Hair follicle dermal papilla cell (primary cell): ENCODE measurements at places on chromosomes 5 and 9. TPM values are rescaled to one million over a fixed set of nuclear protein-coding genes. Genes with fewer than 3 reads are reported as not detected.

The TXN gene
- total RNA-seq = 177 and 267 TPM in 2 replicates

The SGCD gene
- total RNA-seq = 75.0 and 81.6 TPM in 2 replicates

The ANKHD1 gene
- 62.4 and 72.9 TPM in 2 replicates for total RNA-seq

The ZFYVE16 gene
- total RNA-seq = 28.1 and 37.0 TPM in 2 replicates

The MGAT4B gene
- 82.0 and 88.6 TPM in 2 replicates for total RNA-seq

The LRRC70 gene
- total RNA-seq = 1.2 and 1.5 TPM in 2 replicates

The LVRN gene
- 1.5 and 2.4 TPM in 2 replicates for total RNA-seq

The SPZ1 gene
- not detected in 2 replicates for total RNA-seq

The AFAP1L1 gene
- 10.1 TPM in 2 replicates for total RNA-seq

The N4BP3 gene
- 0.32 and 0.36 TPM in 2 replicates for total RNA-seq

The ORM2 gene
- total RNA-seq = not detected in 2 replicates

The PCDHGC5 gene
- 4.5 and 4.7 TPM in 2 replicates for total RNA-seq

The FBLL1 gene
- 0.65 and 1.8 TPM in 2 replicates for total RNA-seq

The HTR1A gene
- total RNA-seq = not detected in 2 replicates

The PCDHB4 gene
- 0.49 TPM in 2 replicates for total RNA-seq

The TMEM267 gene
- 17.5 and 19.0 TPM in 2 replicates for total RNA-seq

The DOCK2 gene
- 5.7 and 9.8 TPM in 2 replicates for total RNA-seq

The TMEM252 gene
- not detected in 2 replicates for total RNA-seq

The CSF2 gene
- not detected in 2 replicates for total RNA-seq

The ZFP2 gene
- 1.3 TPM in 2 replicates for total RNA-seq

The IRF1 gene
- 76.4 and 90.7 TPM in 2 replicates for total RNA-seq

The PLAC8L1 gene
- total RNA-seq = not detected in 2 replicates

The GARNL3 gene
- 2.9 and 7.3 TPM in 2 replicates for total RNA-seq

The GABRA1 gene
- not detected in 2 replicates for total RNA-seq

The PTGDS gene
- total RNA-seq = 16.9 and 20.2 TPM in 2 replicates

The PRUNE2 gene
- total RNA-seq = 43.6 and 56.6 TPM in 2 replicates

The PDE8B gene
- total RNA-seq = under 0.01 TPM in 2 replicates

The NRG2 gene
- 2.8 and 4.5 TPM in 2 replicates for total RNA-seq

The OSMR gene
- 72.5 and 103 TPM in 2 replicates for total RNA-seq

The TSSK1B gene
- total RNA-seq = 0.36 and 0.49 TPM in 2 replicates

The PCDHB14 gene
- 0.61 and 1.3 TPM in 2 replicates for total RNA-seq

The CCDC171 gene
- 2.4 and 3.9 TPM in 2 replicates for total RNA-seq

The LOX gene
- total RNA-seq = 117 and 156 TPM in 2 replicates

The SMIM32 gene
- total RNA-seq = not detected in 2 replicates

The ZNF608 gene
- total RNA-seq = 31.0 and 57.8 TPM in 2 replicates

The ERAP2 gene
- 7.8 and 52.2 TPM in 2 replicates for total RNA-seq

The ADAMTSL1 gene
- 75.3 and 123 TPM in 2 replicates for total RNA-seq

The BSPRY gene
- not detected in 2 replicates for total RNA-seq

The NUDT12 gene
- total RNA-seq = 8.4 and 11.4 TPM in 2 replicates

The ANXA2R gene
- 1.9 and 3.6 TPM in 2 replicates for total RNA-seq

The CORO2A gene
- 0.49 and 0.73 TPM in 2 replicates for total RNA-seq

The KCTD16 gene
- total RNA-seq = 0.24 and 0.49 TPM in 2 replicates

The ELOVL7 gene
- 0.49 and 0.97 TPM in 2 replicates for total RNA-seq

The DTWD2 gene
- total RNA-seq = 9.0 and 9.4 TPM in 2 replicates

The SPINK4 gene
- not detected in 2 replicates for total RNA-seq

The IL13 gene
- 0.16 and 0.24 TPM in 2 replicates for total RNA-seq

The SOHLH1 gene
- total RNA-seq = not detected in 2 replicates

The GRM6 gene
- total RNA-seq = under 0.01 TPM in 1 of 2 replicates, not detected in the other

The PROB1 gene
- total RNA-seq = 1.9 and 2.4 TPM in 2 replicates

The UBE2QL1 gene
- under 0.01 and 0.12 TPM in 2 replicates for total RNA-seq

The GMCL2 gene
- total RNA-seq = not detected in 2 replicates

The FYB1 gene
- 0.12 and 0.32 TPM in 2 replicates for total RNA-seq

The EPB41L4B gene
- total RNA-seq = 0.32 and 0.36 TPM in 2 replicates

The PHYKPL gene
- 39.2 and 51.3 TPM in 2 replicates for total RNA-seq

The LCN9 gene
- total RNA-seq = not detected in 2 replicates

The CYSRT1 gene
- total RNA-seq = 0.32 and 0.73 TPM in 2 replicates

The SELENOP gene
- total RNA-seq = 145 and 154 TPM in 2 replicates

The LCP2 gene
- not detected in 2 replicates for total RNA-seq

The TLE1 gene
- 25.7 and 28.7 TPM in 2 replicates for total RNA-seq
